ENCODE measurements at places on chromosomes 6 and 20.

GRCh38 chr6:137241481-137242038, 22.4 kb upstream of the IFNGR1 start:
- no peak for DNase-seq

- no peak for DNase-seq
Observed at GRCh38 chr6:6682225-6682624, 93.7 kb downstream of the LY86 start.

DNA sequence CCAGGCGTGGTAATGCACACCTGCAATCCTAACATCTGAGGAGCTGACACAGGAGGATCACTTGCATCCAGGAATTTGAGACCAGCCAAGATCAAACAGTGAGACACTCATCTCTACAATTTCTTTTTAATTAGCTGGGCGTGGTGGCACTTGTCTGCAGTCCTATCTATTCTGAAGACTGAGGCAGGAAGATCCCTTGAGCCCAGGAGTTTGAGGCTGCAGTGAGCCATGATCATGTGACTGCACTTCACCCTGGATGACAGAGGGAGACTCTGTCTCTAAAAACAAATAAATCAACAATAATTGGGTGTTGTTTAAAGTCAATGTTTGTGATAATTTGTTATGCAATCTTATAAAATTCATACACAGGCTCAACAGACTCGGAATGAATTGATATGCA, 18.0 kb upstream of the HLA-A start:
- no peak for DNase-seq

GRCh38 chr6:136604928-136605510, 54.8 kb upstream of the MAP7 start:
- no peak for DNase-seq

DNA sequence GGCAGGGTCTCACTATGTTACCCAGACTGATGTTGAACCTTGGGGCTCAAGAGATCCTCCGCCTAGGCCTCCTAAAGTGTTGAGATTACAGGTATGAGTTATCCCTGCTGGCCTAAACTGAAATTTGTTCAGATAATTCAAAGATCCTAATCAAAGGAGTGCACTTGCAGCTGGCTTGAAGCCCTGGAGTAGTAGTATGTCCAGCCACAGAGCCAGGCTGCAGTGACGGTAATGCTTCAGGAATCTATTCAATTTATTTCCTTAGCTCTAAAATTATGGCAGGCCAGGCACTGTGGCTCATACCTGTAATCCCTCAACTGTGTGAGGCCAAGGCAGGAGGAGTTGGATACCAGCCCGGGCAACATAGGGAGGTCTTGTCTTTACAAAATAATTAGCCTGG, 1.4 kb upstream of the DDX43 start:
- DNase-seq = no peak

DNA sequence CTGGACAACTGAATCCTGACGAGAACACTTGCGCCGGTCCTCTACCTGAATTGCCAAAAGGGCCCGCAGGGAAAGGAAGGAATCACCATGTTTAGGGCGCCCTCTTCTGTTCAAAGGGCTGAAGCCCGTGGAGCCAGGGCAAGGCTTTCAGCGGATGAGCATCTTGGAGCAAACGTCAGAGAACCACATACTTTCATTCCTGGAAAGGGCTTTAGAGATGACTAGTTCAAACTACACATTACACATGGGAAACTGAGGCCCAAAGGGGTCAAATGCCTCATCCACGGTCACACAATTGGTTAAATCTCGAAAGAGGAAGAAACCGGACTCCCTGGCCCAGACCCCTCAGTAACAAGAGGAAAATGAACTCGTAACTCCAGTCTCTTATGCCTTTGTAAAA, 11.5 kb upstream of the ZNF133 start:
- DNase-seq = peak; percentile 64

GRCh38 chr6:44176762-44177509, 18.3 kb downstream of the CAPN11 start:
- DNase-seq = no peak

DNA sequence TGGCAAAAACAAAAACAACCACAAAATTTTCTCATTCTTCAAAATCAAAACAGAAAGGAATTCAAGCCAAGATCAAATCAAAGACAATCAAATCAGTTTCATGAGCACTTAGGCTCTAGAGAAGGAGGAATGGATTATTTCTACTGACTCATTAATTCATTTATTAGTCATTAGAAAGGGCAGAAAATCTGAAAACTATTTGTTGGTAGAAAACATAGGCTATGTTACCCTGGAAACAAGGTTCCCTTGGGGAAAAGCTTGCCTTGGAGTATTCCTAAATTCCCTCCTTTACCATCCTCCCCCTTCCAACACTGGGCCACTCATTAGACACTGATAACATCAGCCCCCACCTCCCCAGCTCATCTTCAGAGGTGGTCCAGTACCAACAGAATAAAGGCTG, 17.5 kb downstream of the KIF16B start:
- DNase-seq = no peak

GRCh38 chr6:40640599-40641227, 53.5 kb upstream of the LRFN2 start:
- DNase-seq = no peak

DNA sequence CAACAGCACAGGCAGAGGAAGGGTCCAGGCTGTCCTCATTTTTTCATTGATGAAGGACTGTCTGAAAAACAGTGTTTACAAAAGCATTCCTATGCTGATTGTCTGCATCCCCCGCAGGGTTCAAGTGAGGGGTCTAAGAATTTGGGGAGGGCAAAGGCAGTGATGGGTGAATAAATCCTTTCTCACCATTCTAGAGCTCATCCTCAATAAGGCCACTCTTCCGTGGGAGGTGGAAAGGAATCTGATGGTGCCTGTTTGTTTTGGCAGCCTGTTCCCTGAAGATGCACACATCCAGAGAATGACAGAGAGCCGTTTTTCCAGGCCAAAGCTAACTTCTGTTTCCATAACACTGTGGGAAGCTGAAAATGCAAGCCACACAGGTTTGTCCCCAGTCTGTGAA, 164.5 kb downstream of the MOXD1 start:
- DNase-seq = no peak

DNA sequence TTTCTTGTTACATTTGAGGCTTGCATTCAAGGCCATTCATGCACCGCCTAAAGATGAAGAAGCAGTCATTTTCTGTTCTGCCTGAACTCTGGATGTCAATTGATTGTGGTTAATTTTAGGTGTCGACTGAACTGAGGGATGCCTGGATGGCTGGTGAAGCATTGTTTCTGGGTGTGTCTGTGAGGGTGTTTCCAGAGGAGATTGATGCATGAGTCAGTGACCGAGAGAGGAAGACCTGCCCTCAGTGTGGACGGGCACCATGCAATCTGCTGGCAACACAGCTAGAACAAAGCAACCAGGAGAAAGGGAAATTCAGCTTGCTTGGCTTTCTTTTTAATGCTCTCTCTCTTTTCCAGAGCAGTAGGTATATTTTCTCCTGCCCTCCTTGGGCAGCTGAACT, 164.1 kb upstream of the ECI2 start:
- no peak for DNase-seq

GRCh38 chr20:36173451-36173933, 19.0 kb downstream of the EPB41L1 start:
- no peak for DNase-seq

DNA sequence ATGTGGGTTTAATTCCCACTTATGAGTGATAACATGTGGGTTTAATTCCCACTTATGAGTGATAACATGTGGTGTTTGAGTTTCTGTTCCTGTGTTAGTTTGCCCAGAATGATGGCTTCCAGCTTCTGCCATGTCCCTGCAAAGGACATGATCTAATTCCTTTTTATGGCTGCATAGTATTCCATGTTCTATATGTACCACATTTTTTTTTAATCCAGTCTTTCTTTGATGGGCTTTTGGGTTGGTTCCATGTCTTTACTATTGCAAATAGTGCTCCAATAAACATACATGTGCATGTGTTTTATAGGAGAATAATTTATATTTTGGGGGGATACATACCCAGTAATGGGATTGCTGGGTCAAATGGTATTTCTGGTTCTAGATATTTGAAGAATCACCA, 317.8 kb downstream of the MMUT start:
- no peak for DNase-seq

GRCh38 chr6:124573953-124574352, 388.3 kb upstream of the RNF217 start:
- no peak for DNase-seq

DNA sequence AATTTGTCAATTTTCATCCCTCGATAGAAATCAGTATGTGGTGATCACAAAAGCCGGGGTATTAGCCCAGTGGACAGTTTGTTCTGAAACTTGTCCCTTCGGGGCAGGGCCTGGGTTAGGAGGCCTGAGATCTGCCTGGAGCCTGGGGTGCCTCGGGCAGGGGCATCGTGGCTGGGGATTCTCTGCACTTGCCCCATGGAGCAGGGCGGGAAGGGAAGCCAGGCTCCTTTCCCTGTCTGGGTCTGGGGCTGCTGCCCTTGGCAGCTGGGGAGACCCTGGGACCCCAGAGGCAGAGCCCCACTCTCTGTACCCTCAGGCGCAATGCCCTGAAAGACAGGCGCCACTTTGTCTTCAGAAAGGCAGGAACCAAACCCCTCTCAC, 27.4 kb downstream of the NTSR1 start:
- no peak for DNase-seq

- no peak for DNase-seq
Observed at GRCh38 chr20:8647961-8648441, 420.9 kb upstream of the PLCB4 start.

DNA sequence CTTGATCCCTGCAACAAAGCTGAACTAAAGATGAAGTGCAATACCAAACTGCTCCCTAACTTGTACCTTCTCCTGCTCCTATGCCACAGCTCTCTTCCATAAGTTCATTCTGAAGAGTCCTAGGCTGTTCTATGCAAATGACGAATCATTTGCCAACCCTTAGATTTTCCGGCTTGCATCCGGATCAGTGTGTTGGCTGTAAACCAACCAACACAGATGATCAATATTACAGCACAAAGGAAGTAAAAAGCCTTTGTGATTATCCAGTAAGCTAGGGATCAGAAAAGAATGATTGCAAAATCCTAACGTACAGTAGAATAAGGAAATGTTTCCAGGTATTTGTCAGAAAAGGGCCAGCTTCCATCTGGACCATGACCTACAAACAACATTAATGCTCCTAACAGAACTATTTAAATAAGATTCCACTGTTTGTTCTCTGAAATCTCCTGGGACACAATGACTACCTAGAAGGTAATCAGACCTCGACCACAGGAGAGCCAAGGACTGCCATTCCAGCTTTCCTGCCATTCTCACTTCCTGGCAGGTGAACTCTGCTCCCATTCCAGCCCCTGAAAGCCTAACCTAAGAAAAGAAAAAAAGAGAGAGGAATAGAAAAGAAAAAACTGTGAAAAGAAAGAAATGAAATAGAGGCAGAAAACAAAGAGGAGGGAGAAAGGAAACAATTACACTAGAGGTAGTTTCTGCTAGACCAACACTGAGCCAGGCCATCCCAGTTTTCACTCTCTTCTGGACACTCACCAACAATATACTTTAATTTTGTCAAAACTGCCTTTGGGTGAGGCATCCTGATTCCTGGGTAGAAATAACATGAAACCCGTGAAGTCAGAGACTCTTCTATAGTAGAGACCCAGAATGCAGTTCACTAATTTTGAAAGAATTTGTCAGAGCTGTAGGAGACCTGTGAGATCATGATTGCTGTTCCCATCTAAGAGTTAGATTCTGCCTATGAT, 19.7 kb downstream of the GMDS start:
- no peak for DNase-seq

- no peak for DNase-seq
Observed at GRCh38 chr6:1864496-1864895, 254.8 kb downstream of the FOXC1 start.

DNA sequence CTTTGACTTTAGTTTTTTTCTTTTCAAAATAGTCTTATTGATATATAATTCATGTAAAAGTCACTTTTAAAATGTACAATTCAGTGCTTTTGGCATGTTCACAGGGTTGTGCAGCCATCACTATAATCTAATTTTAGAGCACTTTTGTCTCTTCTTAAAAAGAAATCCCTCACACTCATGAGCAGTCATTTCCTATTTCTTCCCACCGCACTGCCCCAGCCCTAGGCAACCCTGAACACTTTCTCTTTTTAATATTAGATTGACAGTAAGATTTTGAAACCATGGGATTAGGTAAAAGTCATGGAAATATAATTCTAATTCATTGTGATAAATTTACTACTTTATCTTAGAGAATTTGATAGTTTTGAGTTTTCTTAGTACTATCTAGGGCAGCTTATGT, 309.4 kb downstream of the UTRN start:
- no peak for DNase-seq

GRCh38 chr6:84976526-84977362, 212.3 kb upstream of the TBX18 start:
- DNase-seq = no peak

- DNase-seq = no peak
Observed at GRCh38 chr6:126026001-126026400, 39.7 kb downstream of the TRMT11 start.

GRCh38 chr6:130776287-130776925, 50.8 kb upstream of the SMLR1 start:
- no peak for DNase-seq

- no peak for DNase-seq
Observed at GRCh38 chr6:170073846-170074245, 217.0 kb downstream of the DLL1 start.

DNA sequence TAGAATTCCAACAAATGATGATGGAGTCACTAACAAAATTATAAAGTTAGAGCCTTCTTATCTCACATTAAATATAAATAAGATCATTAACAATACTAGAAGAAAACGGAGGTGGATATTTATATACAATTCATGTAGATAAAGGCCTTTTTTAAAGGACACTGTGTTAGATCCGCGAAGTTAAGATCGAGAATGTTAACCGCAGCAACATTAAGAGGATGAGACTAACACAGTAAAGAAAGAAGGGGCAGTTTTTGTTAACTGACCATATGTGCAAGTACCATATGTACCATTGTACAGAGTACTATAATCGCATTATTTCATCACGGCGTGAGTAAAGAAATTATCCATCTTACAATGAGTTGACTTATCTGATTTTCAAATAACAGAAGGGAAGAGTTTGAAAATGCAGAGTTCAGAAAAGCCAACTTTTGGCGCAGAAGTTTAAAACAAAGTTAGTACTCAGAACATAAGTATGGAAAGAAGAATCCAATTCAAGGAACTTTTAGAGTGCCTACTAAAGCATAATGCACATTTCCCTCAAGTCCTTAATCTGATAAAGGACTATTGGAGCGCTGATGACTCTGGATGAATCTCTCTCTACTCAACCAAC, 1.4 kb downstream of the FBXL4 start:
- no peak for DNase-seq

GRCh38 chr6:35629876-35630378, 58.8 kb downstream of the FKBP5 start:
- DNase-seq = no peak

GRCh38 chr6:118551063-118552053, 3.3 kb downstream of the PLN start:
- DNase-seq = no peak

- no peak for DNase-seq
Observed at GRCh38 chr20:10741060-10741459, 67.3 kb upstream of the JAG1 start.

- DNase-seq = no peak
Observed at GRCh38 chr20:32449057-32449889, 91.1 kb downstream of the ASXL1 start.

- no peak for DNase-seq
Observed at GRCh38 chr20:32839227-32839981, 19.3 kb upstream of the EFCAB8 start.

All from activated CD4-positive, alpha-beta T cell treated with anti-CD3 and anti-CD28 coated beads, Interleukin-2, amount 50 U/mL, for 48 hours (primary cell).